ENCODE measurements at places on chromosomes 11 and 22. TPM values are rescaled to one million over a fixed set of nuclear protein-coding genes. Genes with fewer than 3 reads are reported as not detected.

- no peak for DNase-seq
Observed at GRCh38 chr11:120064341-120064740, 73.6 kb downstream of the TRIM29 start.

GRCh38 chr11:126816645-126817044 is 183.9 kb downstream of the KIRREL3 start:
- no peak for DNase-seq

- no peak for DNase-seq
Observed at GRCh38 chr11:43396617-43397016, 37.9 kb downstream of the TTC17 start.

- DNase-seq = no peak
Observed at GRCh38 chr11:29153078-29153477, 863.8 kb downstream of the KCNA4 start.

GRCh38 chr22:35854334-35854733 is 136.7 kb downstream of the APOL5 start:
- no peak for DNase-seq

THAP7 gene
- total RNA-seq = 27.7 TPM

SAA4 gene
- total RNA-seq = not detected

MRE11 gene
- total RNA-seq = 40.7 TPM

Measured in tongue (tissue), 3 donors.